ENCODE measurements at places on chromosomes 1 and 21.
A peak's percentile ranks its signal among the peaks of the same experiment; 100 is the strongest.

DNA sequence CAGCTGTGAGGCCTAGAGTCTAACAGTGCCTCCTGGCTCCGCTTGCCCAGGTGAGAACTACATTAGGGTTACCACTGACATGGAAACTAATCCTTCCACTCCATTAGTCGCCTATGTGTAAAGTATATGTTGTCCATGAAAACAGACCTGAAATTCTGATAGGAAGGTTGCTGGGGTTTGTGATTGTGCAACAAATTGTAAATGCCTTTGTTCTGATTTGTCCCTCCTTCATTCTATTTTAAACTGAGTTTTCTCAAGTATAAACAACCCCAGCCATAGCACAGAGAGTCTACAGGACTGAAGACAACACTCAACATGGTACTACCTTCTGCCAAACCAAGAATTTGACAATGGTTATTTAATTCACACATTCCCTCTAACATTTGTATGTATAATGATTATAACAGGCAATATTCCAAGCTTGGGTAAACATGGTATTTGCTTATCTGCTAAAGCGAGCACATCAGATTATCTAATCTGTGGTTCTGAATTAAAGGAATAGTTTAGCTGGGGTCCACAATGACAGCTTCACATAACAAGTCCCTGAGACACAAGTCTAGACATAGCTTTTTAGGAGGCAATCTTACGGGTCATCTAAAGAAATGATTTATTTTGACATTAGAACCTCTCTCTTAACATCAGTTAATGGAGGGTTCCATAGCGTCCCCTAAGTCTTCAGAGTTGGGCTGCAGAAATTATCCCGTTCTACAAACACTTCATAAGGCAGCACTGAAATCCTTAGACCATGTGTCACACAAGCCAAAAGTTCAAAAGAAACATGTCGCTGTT, 633.0 kb downstream of the SMYD3 start:
- DNase-seq, result no peak

DNA sequence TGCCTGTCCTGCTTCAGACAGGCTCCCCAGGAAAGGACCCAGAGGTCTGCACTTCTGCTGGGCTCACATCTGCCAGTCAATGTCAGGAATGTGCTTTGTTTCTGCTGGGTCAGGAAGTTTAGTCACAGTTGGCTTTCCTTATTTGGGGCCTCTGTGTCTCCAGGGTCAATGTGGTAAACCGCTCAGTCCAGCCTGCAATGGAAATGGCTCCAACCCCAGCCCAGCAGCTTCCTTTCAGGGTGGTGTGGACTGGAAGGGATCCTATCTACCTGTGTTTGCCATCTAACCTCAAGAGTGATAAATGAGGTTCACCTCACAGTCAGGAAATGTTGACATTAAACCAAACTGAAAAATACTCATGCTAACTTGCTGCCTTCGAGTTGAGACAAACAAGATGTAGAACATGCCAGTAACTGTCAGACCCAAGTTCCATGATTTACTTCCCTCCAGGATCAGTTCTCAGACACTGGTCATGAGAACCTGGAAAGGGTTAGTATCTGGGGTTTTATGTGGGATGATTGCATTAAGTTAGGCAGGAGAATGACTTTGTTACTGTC, 20.3 kb downstream of the ENO1 start:
- DNase-seq, result no peak

GRCh38 chr1:171610385-171610784, 11.7 kb upstream of the MYOCOS start:
- no peak for DNase-seq

- DNase-seq, result no peak
Observed at GRCh38 chr21:43591571-43591970, 67.7 kb downstream of the HSF2BP start.

GRCh38 chr1:234221601-234222000, 151.7 kb upstream of the COA6 start:
- DNase-seq, result no peak

GRCh38 chr1:6466023-6466422, at the start of gene TNFRSF25:
TSS of gene TNFRSF25 (minus strand) at chr1:6466173. CDS start at chr1:6466107, 66 bp downstream.
- peak; percentile 63 for DNase-seq

- DNase-seq, result no peak
Observed at GRCh38 chr1:157135070-157135469, 3.1 kb downstream of the ETV3 start.

DNA sequence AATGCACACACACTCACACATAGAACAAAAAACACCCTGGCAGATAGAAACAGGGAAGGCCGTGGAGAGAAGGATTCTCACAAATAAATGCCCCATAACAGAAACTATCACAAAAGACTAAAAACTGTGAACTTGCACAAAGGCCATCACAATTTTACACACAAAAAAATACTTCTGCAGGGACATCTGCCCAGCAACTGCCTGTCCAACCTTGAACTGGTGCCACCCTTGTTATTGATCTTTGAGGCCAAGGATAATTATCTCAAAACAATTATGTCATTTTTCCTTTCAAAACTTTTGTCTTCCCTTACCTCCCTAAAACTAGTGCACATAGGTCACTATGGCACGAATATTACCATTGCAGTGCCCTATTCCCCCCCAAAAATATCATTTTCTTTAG, 143.8 kb upstream of the KCTD3 start:
- no peak for DNase-seq

- no peak for DNase-seq
Observed at GRCh38 chr1:96498744-96499340, 222.7 kb upstream of the PTBP2 start.

GRCh38 chr1:15283526-15283925, 36.5 kb downstream of the FHAD1 start:
- DNase-seq, result no peak

GRCh38 chr1:113946678-113947387, 17.7 kb downstream of the HIPK1 start:
- no peak for DNase-seq

DNA sequence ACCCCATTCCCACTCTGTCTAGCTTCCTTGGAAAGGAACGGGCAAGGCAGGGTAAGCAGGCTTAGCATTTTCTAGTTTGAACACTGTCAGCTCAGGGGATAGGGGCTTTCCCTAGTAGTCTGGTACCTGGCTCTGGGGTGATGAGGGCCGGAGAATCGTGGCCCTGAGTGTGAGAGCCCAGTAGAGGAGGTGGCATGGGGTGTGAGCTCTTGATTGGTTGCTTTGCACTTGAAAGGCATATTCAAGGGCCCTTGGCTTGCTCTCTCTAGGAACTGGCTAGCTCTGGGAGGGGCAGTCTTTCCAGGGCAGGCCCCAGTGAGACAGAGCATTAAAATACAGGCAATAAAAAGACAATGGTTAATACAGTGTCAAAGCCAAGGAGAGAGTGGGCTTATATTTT, 10.8 kb upstream of the EXTL1 start:
- DNase-seq, result no peak

DNA sequence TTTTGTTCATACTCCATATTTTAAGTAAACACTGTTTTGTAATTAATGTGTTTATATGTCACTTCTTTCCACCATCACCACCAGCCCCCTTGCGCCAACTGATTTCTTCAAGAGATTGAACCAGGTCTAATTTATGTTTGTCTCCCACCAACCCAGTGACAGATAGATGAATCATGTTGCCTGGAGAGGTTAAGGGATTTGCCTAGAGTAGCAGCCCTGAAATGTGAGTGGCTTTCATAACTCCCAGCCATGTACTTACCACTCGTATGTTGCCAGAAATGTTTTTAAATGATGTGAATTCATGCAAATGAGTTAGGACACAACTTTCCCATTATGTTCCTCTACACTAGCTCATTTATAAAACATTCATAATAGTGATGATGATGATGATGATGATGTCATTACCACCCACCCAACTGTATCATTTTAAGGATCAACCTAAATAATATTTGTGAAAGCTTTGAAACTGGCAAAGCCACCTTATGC, 86.9 kb downstream of the LRRC8D start:
- no peak for DNase-seq

GRCh38 chr1:5995871-5996630, 3.8 kb upstream of the NPHP4 start:
- no peak for DNase-seq

DNA sequence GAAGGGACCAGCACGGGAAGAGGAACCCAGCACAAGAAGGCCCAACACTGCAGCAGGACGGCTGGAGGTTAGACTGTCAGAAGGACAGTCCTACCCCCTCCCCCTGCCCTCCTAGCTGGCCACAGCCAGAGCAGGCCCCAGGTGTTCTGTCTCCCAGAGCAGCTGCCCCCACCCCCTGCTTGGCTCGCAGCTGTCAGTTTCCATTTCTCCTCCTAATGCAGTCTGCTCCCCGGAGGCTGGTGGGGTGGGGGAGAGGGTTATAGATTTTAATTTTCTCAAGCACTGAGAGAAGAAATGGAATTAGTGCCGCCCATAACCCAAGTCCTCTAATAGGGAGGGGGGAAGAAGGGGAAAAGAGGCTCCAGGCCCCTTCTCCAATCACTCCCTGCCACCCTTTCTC, 13.0 kb upstream of the PEAR1 start:
- no peak for DNase-seq

DNA sequence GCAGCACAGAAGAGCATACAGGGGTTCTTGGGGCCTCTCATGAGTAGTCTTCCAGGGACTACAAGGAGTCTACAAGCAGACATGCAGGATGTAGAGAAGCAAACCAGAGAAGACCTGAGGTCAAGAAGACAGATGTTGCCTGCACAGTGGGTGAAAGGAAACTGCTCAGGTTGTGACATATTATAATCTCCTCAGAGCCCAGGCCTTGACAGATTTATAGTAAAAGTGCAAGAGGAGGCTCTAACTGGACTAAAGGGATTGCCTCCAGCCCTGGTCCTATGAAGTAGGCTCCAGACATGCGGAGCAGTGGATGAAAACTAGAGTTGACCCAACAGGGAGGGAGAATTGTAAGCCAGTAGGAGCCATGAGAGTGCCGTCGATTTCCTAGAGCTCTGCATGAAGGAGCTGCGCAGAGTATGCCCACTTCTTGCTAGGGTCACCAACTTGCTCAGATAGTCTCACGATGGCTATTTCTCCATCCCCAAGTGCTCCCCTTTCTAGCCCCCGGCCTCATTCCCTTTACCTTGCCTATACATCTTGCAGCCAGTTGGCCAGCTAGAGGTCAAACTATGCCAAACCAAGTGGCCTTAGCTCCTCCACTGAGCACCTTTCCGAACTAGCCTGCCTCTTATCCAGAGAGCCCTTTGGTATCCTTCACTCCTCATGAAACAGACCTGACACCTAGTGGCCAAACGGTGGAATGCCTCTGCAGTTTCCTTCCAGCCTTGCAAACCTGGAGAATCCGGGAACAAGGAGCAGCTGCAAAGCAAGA, 36.2 kb upstream of the IPO9 start:
- peak; percentile 35 for DNase-seq

GRCh38 chr1:178048426-178048825, 45.5 kb upstream of the RASAL2 start:
- DNase-seq, result no peak

- DNase-seq, result peak; percentile 39
Observed at GRCh38 chr21:43740497-43741156, 21.7 kb downstream of the PDXK start.

DNA sequence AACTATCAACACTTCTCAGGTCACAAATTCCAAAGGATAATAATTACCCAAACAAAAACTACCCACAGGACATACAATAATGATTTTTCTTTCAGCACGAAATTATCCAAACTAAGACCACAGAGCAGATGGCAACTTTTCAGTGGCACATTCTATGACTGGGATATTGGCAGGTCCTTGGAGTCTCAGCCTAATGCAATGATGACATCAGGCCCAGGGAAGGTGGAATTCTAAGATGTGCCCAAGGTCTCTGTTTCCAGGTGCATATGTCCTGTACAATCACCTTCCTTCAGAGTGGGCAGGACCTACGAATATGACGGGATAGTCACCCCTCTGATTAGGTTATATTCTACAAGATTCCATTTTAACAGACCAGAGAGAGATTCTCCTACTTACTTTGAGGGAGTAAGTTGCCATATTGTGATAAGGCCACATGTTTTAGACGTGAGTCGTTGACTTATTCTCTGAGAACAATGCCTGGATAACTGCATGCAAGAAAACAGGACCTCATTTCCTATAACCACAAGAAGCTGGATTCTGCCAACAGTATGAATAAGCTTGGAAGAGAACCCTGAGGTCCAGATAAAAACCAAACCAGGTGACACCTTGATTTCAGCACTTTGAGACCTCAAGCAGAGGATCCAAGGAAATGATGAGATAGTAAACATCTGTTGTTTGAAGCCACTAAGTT, 69.9 kb downstream of the ZC3H11B start:
- DNase-seq, result no peak

DNA sequence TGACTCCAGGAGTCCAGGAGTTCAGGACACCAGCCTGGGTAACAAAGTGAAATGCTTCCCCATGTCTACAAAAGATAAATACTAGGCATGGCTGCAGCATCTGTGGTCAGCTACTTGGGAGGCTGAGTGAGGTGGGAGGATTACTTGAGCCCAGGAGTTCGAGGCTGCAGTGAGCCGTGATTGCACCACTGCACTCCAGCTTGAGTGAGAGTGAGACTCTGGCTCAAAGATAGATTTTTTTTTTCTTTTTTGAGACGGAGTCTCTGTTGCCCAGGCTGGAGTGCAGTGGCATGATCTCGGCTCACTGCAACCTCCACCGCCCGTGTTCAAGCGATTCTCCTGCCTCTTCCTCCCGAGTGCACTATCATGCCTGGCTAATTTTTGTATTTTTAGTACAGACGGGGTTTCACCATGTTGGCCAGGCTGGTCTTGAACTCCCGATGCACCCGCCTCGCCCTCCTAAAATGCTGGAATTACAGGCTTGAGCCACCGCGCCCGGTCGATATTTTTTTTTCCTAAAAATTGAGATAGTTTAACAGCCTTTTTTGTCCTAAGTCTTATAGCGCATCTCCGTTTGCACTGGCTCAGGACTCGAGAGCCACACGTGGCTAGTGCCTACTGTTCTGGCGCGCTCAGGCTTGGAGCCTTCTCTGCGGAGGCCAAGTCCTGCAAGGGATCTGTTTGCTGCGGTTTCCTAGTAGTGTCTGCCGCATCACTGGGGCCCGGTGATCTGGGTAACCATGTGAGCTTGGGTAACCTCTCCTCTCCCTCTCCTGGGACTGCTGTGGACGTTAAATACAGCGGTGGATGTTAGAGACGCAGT, 1.0 kb upstream of the MFN2 start:
- DNase-seq, result no peak

DNA sequence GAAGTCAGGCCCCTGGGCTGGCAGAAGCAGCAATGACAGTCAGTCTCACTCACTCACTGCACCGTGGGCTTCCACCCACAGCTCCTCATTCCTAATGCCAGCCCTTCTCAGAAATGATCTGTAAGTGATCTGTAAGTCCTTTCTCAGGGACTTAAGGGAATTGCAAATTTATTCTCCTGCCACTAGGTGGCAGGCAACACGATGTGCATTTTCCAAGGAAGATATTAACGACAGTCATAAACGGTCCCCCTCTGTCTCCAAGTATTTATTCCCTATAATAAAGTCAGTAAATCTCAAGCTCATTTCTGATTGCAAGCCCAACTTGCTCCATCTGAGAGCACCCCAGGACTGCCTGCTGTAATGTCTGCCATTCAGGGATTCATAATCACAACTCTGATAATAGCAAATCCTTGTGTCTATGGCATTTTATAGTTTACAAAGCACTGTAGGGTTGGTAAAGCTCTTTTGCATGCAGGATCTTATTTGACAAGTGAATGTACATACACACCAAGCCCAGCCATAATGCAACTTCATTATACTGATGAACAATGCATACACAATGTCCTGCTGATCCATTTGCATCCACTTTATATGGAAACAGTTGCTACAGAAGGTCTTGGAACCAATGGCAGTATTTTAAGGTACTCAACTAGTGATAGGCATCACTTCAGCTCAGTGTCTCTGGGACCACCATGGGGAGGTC, 380.5 kb upstream of the CAMK1G start:
- no peak for DNase-seq

- no peak for DNase-seq
Observed at GRCh38 chr21:43343095-43343991, 83.6 kb downstream of the SIK1 start.

GRCh38 chr21:42062236-42063022, 8.7 kb upstream of the UMODL1 start:
- DNase-seq, result peak; percentile 90
